Fibroblast of skin of abdomen (primary cell): ENCODE measurements at places on chromosomes 2 and 18.
A peak's percentile ranks its signal among the peaks of the same experiment; 100 is the strongest.

DNA sequence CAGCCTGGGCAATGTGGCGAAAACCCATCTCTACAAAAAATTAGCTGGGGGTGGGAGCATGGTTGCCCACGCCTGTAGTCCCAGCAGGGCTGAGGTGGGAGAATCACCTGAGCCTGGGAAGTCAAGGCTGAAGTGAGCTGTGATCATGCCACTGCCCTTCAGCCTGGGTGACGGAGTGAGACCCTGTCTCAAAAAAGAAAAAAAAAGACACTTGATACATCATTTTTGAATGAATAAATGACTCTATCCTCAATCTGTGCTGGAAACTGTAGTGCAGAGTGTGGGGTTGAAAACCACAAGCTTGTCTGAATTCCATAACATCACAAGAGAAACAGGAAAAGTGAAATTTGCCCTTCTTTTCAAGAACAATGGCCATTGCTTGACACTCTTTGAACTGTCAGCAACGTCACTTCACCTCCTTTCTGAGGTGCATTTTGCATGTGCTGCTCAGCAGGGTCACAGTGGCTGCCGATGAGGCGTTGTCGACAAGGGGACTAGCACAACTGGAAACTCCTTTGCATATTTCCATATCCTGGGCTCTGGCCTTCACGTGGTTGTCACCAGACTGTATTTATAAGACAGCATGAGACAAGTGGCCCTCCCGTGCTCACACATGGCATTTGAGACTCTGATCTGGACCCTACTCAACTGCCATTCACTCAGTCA is 54.2 kb downstream of the DDX1 start:
- DNase-seq: no peak

DNA sequence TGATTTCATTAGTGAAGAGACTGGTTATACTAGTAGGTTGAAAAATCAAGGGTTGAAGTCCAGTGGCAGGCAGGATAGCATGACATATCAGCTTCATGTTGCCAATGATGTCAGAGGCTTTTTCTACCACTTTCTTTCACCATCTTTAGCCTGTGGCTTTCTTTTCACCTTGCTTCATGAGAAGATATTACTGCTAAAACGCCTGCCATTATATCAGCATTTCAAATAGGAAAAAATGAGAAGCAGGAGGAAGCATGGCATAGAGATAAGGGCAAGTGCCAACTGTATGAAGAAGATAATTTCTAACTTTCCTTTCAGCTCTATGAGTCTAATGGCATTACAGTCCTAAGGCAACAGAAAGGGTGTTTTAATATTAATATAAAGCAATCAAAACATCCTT is 270.2 kb upstream of the SYT4 start:
- no peak for DNase-seq

GRCh38 chr2:99597616-99598015 is 107.8 kb upstream of the REV1 start:
- DNase-seq: peak; percentile 28

- DNase-seq: no peak
Measured at GRCh38 chr2:233482616-233483015, 84.0 kb downstream of the USP40 start.

- no peak for DNase-seq
Measured at GRCh38 chr2:220106065-220106464, 478.6 kb downstream of the SLC4A3 start.

DNA sequence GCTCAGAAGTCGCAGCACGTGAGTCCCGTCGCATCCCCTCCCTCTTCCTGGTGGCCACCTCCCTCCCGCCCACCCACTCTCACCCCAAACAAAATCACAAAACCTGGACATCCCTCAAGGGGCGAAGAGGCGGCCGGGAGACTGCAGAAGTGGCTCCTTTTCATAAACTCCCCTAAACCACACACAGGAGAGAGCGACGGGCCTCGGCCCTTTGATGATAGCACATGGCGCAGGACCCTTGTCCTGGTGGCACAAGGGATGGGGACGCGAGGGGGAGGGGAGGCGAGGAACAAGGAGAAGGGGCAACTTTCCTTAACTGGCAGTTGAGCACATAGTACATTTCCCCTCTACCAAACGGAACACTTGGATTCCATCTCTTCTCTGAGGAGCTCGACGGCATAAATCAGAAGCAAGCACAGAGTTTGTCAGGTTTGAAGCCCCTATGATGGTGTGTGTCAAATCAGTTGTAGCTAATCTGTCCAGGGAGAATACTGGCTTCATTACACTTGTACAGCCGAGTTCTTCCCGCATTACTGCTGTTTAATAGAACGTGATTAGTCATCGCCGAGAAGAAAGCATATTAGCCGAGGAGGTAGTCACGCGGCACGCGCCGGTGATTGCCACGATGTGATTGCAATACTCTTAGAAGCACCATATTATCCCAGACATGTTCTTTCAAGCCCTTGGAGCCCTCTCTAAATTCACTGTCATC is 43.8 kb downstream of the GBX2 start:
- no peak for DNase-seq

DNA sequence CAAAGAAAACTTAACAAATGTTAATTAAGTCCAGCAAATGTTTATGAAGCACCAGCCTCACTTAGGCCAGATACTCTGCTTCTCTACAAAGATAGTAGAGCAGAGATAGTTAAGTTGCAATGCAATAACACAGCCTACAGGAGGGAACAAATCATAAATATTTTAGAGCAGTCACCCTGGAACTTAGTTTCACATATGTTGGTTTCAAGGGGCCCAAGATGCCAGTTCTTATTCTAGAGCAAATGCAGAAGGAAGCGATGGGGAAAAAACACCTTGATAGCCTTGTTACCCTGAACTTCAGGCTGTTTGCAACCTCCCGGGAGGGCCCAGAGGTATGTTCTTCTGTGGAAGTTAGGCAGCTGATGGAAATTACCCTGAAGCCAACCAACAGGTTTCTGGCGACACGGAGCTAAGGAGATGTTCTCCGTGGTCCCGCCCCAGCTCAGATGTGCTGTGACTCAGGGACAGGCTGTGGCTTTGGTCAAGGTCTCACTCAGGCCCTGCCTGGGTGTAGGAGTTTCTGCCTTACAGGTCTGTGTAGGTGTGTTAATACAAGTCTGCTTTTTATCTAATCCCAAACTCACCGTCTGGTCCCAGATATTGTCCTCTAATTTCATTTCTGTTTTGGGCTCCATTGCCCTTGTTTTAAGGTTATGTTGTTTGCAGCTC is 3.8 kb downstream of the CTIF start:
- no peak for DNase-seq

DNA sequence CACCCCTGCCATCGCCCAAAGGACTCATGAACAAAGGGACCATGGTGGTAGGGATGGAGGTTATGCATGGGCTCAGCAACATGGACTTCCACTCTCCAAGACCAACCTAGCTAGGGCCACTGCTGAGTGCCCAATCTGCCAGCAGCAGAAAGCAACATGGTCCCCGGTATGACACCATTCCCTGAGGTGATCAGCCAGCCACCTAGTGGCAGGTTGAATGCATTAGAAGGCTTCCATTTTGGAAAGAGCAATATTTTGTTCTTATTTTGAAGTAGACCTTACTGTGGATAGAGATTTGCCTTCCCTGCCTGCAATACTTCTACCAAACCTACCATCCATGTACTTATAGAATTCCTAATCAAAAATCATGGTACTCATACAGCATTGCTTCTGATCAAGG is 99.8 kb downstream of the METTL4 start:
- no peak for DNase-seq

GRCh38 chr2:61326423-61326822 is 144.5 kb downstream of the USP34 start:
- no peak for DNase-seq

DNA sequence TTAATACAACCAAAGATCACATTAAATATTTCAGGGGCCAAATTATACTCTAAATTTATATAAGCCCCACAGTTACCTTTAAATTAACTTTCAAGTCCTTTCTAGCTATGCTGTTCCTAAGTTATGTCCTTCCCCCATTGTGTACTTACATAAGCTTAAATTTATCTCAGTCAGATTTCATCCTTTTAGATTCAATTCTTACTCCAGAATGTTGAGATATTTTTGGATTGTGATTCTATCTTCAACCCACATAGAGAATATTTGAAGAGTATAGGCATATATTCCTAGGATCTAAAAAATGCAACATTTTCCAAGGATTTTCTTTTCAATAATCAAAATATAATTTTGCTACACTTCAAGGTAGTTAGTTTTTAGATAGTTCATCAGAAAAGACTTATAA is 242.8 kb downstream of the KCNE4 start:
- DNase-seq: no peak

GRCh38 chr2:151930042-151930441 is 101.8 kb upstream of the ARL5A start:
- no peak for DNase-seq

DNA sequence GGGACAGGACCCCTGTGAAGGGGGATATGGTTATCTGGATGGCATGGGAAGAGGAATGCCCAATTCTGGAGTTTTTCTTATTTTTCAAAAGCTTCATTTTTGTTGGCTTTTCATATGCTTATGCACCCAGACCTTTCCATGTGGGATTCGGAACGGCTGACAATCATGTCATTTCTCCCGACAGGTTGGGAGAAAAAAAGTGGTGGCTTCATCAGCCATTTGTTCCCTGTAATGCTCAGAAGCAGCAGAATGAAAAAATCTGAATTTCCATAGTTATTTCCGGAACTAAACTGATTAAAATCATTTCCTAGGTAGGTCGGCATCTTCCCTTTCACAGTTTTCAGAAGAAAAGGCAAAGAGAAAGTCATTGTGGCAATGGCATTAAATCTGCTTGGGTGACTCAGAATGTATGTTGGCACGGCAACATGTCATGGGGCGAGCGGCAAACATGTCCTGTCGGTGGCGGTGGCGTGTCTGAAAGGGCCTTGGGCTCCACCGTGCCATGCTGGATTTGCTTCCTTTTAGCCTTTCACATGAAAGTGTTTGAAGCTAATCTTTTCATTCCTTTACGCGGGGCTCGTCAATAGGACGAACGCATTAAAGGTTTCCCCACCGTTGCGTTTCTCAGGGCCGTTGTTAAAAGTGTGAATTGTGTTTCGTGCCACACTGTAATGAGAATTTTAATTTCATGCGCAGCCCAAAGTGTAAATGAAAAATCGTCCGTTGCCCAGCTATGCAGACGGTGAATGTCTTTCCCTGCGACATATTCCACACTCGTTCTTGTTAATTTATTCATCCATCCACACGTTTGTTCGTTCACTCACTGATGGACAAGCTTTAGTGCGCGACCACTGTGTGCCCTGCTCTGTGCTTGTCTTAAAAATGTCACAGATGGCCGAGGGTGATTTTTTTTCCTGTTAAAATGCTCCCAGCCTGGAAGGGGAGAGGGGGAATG is 18.5 kb downstream of the ACKR3 start:
- DNase-seq: no peak

- no peak for DNase-seq
Measured at GRCh38 chr2:159149747-159150146, 136.8 kb downstream of the WDSUB1 start.

GRCh38 chr2:115484486-115484885 is 1042.0 kb downstream of the DPP10 start:
- DNase-seq: no peak

- DNase-seq: no peak
Measured at GRCh38 chr2:7749895-7750559, 832.8 kb downstream of the RNF144A start.

GRCh38 chr2:10478916-10479315 is 30.8 kb upstream of the ODC1 start:
- DNase-seq: no peak

DNA sequence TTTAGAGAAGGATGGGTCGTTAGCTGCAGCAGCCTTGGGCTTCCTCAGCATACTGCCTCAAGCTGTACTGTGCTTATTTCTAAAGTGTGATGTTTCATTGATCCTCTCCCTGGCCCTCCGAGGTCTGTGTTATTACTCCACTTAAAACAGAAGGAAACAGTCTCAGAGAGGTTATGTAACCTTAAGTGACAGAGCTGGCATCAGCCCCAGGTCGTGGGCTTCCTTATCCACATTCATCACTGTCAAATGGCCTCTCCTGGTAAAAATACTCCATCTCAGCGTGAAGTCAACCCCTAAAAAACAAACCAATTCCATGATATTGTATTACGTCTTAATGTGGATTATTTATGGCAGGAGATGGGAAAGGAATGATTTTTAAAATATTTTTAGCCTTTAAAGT is 153.3 kb upstream of the NOSTRIN start:
- no peak for DNase-seq

- no peak for DNase-seq
Measured at GRCh38 chr2:240686460-240686859, 3.8 kb upstream of the AQP12B start.

GRCh38 chr18:58276789-58277739 is 233.0 kb downstream of the NEDD4L start:
- DNase-seq: no peak

DNA sequence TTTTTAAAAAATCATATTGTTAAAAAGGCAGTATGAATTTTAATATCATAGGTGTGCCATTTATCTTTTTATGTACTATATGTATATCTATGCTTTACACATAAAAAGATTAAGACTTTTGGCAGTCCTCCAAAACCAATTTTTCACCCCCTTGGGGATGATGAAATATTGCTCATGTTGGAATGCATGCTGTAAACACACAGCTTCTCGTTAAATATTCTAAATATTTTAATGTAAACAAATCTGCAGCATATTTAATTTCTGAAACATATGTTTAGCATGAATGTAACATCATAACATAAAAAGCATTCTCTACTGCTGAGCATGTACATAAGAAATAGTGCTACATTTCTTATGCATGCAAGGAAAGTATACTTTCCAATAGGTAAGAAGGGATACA is 484.3 kb upstream of the LRATD1 start:
- DNase-seq: peak; percentile 15

- no peak for DNase-seq
Measured at GRCh38 chr2:86238354-86238753, 39.1 kb downstream of the MRPL35 start.

GRCh38 chr18:49042246-49042570 is 91.4 kb upstream of the SMAD7 start:
- no peak for DNase-seq
